ENCODE measurements at places on chromosomes 2 and 18.
A peak's percentile ranks its signal among the peaks of the same experiment; 100 is the strongest.

GRCh38 chr2:204205538-204205937, 269.0 kb downstream of the ICOS start:
- DNase-seq = no peak

DNA sequence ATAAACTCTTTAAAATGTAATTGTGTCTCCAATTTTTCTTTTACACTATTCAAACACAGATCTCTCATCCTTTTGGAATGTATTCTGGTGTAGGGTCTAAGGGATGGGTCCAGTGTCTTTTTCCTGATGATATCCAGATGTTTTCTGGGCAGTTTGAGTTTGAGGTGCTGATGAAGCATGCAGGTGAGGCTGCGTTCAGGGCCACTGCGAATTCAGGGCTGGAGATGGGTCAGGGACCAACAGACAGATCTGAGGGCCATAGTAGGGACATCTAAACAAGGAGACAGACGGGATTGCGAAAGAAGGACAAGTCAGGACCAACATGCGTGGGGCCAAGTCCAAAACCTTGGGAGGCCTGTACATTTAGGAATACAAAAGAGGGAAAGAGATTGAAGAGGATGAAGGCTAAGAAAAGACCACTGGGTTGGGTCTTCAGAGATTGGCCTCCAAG, 70.2 kb downstream of the ACAA2 start:
- no peak for DNase-seq

DNA sequence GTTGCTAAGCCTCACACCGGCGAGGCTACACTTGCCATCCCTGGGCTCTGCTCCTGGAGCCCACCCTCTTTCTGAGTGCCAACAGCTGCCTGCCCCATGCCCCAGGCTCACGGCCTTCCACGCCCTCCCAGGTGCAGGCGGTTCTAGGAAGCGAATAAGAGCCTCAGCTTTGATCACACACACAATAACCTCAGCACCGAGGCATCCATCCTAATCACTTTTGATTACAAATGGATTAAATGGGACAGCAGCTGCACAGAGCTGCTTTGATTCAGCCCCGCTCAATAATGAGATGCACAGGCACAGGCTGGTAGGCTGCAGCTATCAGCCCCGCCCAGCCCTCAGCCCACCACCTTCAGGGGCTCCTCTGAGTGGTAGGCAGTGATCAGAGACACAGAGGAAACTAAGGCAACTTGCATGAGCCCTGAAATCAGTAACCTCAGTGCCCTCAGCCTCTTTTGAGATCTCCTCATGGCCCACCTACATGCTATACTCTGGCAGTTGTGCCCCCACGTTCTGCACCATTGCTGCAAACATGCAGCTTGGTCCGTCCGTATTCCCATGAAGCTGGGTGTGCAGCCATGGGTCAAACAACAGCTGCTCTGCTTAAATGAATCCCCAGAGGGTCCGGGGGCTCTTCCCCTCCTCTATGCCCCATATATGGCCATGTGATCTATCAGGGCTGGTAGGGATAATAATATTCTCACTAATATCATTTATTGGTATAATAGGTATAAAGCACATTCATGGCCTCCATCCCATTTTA, 171.4 kb downstream of the SETBP1 start:
- DNase-seq = no peak

GRCh38 chr2:148978706-148979105, 59.8 kb upstream of the LYPD6B start:
- DNase-seq = no peak

DNA sequence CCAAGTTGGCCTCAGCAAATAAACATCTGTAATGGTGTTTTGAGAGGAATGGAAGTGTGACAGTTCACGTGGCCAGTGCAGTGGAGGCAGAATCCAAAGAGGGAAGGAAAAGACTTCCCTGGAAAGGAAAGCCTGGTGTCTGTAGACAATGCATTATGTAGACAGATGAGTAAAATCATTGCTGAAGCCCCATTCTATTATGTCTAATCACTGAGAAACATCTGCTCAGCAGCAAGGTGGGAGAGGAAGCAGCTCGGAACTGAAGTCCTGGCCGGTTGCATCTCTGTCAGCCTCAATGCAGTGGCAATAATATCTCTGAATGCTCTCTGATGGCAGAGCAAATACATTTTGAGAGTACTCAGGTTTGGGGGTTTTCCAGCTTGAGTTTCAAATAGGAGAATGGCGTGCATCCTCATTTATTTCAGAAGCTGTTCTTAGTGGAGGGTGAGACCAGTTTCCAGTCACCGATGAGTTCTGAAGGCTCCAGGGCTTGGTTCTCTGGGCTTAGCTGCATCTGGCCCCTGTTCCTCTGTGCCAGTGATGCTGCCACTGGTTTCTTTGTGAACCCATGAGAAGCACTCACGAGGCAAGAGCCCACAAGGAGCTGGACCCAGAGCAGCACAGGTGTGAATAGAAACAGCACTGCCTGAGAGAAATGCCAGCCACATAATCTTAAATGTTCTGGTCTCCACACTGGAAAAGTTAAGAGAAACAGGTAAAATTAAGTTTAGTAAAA, 63.3 kb downstream of the RPIA start:
- DNase-seq = no peak

DNA sequence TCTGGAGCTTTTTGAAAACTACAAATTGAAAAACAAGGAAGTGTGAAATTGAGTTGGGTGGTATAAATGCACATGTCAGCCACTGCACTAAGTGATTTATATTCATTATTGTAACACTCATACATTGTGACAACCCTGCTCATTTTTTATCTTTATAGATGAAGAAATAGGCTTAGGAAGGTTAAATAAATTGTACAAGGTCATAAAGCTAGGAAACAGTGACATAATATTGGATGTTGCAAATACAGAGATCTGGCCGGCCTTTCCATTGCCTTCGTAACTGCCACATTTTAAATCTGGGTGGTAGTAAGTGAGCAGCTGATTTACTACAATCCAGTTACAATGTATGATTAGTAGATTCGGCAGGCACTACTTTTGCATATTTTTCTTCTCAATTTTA, 76.6 kb upstream of the LPIN2 start:
- DNase-seq = no peak

DNA sequence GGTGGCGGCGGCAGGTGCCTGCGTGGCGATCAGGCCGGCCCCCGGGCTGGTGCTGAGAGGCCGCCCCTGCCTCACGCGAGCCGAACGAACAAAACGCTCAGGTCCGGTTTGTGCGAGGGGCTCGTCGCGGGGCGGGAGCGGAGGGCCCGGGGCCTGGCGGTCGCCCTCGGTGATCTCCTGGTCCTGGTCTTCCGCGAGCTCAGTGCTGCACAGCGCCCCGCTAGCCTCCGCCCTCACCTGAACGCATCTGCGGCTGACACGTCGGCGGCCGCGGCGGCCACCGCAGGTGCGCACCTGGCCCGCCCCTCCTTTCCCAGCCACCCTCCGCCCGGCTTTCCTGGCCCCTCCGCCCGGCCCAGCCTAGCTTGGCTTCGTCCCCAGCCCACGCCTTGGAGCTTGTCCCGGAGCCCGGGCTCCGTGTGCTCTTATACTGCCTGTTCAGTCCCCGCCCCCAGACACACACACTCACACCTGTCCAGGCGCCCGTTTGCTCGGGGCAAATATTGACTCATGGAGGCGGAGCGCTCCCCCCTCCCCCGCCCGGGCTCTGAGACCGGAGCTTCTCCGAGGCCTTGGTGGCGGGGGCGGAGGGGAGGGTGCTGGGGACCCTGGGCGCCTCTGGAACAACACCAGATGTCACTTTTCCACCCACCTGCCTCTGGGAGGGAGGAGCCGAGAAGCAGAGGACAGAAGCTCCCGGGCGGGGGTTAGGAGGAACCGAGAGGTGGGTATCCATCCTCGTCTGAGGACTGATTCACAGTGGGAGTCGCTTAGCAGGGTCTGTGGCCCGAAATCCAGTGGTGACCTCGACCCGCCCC, 8.6 kb upstream of the CRYBA2 start:
- DNase-seq = peak; percentile 45

DNA sequence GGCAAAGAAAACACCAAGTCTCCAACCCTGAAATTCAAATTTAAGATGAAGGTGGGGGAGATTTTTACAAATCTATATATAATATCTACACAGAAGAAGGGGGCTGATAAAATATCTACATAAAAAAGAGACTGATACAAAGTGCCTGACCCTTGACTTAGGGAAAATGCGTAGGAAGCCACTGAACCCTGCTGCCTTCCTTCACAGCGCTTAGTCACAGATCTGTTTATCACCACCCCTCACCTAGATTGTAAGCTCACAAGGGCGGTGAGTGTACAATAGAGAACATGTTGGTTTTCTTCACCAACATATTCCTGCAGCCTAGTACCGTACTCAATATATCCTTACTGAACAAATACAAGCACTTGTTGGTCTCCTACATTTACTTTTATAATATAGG, 54.3 kb downstream of the NOL10 start:
- DNase-seq = no peak

- no peak for DNase-seq
Observed at GRCh38 chr2:147232225-147232669, 612.6 kb upstream of the ACVR2A start.

GRCh38 chr2:70078384-70078783, 8.9 kb upstream of the PCBP1 start:
- no peak for DNase-seq

Data from CD4-positive, alpha-beta T cell treated with Interleukin-6 for 4 hours (primary cell).